Left forelimb (tissue), 1 donor: ENCODE measurements at places on chromosomes 6 and 20.
A peak's percentile ranks its signal among the peaks of the same experiment; 100 is the strongest.

DNA sequence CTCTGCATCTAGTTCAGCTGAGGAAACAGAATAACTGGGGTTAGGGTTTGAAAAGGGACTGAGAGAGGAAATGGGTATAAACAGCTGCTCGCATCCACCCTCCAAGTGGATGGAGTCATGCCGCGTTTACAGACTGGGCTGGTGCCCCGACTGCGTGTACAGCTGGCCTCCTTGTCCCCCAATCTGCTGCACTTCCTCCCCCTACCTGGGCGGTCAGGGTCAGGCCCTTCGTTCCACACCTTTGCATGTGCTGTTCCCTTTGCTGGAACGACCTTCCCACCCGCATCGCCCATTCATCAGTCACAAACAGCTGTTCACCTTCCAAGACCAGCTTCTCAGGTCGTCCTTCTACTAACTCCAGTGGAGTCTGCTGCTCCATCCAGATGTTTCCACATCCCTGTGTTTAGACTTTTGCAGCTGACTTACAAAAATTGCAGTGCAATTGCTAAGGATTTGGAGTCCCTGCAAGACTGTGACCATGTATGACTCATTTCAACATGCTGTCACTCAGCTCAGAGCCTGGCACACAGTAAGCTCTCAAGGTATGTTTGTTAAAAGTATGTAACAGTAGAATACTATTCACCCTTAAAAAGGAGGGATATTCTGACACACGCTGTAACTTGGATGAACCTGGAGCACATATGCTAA lies 129.3 kb downstream of the DTNBP1 start:
- DNase-seq, result no peak

- no peak for DNase-seq
These were observed 265.3 kb upstream of the BMP2 start for GRCh38 chr20:6502219-6502618.

DNA sequence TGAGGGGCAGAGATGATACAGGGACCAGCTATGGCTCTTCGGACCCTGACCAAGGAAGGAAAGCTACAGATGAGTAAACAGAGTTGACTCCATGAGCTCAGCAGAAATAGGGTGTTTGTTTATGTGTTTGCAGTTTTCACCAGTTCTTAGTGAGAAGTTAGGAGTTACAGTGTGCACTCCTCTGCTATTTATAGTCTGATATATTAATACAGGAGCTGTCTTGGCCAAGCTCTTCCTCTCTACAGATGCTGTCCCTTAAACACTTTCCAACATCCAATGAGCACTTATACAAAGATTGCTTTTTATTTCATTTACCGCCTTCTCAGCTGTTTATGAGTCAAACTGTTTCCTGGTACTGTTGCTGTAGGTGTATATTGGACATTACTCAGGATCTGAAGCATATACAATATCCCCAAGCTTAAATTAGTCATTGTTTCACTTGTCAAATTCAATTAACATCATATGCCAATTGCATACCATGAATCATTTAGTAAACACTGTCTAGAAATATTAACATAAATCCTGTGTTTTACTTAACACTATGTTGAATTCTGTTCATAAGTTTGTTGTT lies 618.0 kb downstream of the PRKN start:
- no peak for DNase-seq

DNA sequence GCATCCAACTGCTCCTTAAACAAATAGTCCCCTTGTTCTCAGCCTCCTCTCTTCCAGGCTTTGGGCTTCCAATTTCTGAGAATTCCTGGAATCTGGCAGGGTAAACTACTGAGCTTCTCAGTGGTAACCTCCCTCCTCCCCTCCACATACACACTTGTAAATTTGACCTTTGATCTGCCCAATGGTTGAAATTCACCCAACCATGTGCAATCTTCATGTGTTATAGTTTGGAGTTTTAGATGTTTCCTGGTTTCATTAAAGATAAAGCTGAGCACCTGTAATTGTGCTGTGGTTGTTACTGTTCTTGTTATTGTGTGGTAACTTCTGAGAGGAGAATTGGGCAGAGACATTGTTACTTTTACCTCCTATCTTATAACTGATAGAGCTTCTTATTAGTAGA lies 328.4 kb downstream of the TPBG start:
- DNase-seq, result no peak

DNA sequence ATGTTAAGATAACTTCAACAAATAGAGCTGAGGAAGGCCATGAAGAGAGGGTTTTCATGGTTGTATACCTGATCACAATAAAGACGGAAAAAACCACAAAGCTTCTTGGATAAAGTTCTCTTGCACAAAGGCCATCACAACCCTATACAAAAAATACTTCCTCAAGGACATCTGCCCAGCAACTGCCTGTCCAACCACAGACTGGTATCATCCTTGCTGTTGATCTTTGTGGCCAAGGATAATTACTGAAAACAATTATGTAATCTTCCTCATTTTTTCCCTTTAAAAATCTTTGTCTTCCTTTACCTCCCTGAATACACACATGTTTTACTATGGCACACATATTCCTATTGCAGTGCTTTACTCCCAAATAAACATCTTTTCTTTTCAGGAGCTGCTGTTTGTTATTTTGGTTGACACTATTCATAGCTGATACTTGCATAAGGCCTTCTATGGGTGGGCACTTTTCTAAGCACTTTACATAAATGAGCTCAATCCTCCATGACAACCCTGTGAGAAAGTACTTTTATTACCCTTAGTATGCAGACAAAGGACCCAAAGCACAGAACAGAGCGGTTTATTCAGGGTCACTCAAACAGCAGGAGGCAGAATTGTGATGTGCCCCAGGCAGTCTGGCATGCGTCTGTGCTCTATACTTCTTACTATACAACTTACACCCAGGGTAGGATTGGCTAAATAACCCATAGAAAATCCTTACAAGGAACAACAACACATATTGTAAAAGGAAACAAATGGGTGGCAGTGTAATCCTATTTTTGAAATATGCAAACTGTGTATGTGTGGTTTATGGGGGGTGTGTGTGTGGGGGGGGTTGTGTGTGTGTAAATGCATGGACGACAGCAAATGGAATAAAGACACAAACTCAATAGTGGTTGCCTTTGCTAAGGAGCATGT lies 35.1 kb downstream of the SNRNP48 start:
- DNase-seq, result no peak

DNA sequence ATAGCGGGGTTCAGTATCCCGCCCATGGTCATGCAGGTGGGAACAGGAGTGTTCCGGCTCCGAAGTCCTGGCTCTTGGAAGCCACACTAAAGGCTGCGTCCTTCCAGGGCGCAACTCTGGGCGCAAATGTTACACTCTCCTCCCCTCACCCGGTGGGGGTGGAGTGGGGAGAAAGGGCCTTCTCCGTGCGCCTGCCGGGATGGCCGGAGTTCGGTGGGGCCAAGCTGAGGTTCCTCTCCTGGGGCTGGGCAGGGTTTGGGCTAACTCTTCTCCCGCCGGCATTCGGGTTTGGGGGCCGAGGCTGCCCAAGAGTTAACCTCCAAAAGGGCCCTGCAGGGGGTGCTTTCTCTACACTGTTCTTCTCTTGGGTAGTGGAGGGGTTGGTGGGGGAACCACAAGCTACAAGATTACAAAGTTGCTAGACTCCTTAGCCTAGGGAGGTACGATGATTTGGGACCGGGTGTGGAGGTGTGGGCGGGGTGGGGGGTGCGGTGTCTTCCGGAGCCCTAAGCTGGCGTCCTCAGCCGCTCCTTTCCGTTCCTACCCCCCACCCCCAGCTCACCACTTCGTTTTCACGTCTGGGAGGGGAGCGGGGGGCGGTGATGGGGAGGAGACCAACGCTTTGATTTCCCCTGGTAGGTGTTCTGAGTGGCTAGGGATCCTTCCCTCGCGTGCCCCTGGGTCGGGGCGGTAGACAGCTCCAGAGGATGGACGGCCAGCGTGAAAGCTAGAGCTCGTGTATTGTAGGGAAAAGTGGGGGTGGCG lies 12.3 kb downstream of the NRN1 start:
- DNase-seq, result no peak

DNA sequence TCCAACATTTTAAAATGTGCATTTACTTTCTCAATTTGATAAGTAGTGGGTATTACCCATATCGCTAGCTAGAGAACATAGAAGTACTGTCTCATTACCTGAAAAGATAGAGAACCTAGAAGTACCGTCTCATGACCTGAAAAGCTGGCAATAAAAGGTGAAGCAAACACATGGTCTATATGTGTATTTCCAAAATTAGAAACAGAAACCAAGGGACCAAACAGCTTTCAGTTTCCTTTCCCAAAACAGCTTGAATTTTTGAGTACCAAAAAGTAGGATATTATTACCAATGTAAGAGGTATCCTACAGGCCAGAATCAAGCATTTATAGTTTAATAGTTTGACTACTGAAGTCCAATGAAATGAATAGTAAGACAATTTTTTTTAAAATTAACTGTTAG lies 77.2 kb downstream of the KIF13A start:
- no peak for DNase-seq

GRCh38 chr6:144953552-144954240 lies 668.6 kb downstream of the UTRN start:
- no peak for DNase-seq

DNA sequence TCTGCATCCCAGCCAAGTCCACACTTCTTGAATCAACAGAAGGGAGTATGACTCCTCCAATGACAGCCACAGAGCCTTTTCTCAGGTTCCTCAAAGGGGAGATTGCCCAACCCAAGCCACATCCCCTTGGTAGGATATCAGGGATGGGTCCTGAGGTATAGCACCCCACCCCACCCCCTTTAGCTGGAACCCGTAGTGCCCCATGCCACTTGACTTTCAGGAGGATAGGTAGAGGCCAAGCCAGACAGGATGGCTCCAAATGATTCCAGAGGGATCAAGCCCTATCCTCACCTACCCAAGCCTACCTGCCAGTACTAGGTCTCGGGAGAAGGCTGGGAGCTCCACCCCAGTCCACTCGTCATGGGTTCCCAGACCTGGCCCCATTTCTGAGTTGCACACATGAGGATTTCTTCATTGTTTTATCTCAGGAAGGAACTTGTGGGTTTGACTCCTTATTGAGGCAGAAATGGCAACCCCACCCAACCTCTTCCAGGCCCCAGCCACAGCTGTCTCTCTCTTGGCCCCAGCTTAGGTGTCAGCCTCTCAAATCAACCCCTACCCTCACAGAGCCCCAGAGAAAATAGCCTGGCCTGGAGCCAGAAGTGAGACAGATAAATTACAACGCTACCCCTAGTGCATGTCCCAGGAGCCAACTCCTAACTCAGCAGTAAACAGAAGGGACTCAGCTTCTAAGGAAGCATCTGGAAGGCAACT lies 3.6 kb downstream of the CCND3 start:
- no peak for DNase-seq

DNA sequence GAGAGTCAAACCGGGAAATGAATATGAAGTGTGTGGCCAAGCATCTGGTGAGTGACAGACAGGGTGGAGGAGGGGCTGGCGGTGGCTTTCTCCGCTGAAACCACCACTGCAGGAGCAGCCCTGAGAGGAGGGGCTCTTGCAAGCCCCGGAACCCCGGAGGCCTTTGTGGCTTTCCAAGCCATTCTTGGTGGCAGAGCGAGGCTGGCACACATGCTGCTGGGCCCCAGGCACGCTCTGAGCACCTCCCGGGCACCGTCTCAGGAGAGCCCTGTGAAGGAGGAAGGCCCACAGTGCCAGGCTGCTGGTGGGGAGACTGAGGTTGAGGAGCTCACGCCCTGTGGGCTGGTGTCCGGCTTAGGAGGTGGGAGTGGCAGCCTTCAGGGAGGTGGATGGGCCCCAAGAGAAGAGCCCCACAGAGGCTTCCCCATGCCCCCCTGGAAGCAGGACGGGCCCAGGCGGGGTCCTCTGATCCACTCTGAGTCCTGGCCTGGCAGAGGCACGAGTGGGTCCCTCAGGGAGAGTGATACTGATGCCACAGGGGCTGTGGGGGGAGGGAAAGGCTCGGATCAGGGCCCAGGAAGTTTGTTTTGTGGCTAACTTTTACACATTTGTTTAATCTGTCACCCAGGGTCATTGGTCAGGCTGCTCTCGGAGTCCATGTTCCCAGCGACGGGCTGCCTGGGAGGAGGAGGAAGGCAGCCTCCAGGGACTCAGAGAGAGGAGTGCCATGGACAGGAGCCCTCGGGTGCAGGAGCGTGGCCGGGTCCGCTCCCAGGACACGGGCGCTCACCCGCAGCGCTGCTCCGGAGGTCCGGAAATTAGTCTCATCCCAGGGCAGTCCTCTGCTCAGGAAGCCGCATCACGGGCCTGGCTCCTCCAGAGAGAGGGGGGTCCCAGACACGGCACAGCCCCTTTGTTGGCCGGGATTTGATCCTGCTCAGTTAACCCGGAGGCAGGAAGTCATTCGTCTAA lies 170.7 kb downstream of the ERMARD start:
- DNase-seq, result peak; percentile 64

DNA sequence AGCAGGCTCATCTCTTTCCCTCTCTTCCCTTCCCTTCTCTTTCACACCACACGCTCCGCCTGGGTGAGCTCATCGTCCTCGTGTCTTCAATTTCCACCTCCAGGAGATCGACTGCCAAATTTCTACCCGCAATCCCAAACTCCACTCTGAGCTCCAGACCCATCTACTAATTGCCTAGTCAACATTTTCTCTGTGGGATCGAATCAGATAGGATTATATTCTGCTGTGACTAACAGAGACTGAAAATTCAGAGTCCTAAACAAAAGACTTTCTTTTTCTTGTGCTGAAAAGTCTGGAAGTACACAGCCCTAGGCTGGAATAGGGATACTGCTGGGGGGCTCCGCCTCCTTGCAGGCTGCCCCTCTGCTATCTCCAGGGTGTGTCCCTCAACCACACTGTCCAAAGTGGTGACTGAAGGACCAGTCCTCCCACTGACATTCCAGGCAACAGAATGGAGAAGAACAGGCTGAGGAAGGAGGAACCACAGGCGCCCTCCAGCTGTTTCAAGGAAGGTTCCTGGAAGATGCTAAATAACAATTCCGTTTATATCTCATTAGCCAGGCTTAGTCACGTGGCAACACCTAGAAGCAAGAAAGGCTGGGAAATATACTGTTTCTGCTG lies 5.0 kb upstream of the HSPA12B start:
- peak; percentile 65 for DNase-seq

- DNase-seq, result no peak
These were observed 122.5 kb downstream of the RNGTT start for GRCh38 chr6:88840796-88841539.

DNA sequence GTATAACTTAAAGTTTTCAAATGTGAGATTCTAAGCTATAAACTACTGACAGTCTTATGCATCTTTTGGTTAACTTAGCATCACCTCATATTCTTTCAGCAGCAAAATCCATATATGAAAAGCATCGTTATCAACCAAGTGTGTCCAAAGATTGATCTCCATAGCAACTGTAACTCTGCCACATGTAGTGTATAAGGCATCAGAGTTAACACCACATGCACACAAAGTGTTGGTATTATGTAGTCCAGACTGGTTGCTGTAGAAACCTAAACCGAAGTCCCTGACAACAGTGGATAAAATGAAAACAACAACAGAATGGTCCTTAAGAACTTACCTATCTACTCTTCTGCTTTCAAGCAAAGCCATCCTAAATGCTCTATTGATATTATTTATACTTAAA lies 39.6 kb downstream of the PDSS2 start:
- DNase-seq, result no peak

- no peak for DNase-seq
These were observed 8.0 kb upstream of the TUBB2B start for GRCh38 chr6:3235486-3235885.

DNA sequence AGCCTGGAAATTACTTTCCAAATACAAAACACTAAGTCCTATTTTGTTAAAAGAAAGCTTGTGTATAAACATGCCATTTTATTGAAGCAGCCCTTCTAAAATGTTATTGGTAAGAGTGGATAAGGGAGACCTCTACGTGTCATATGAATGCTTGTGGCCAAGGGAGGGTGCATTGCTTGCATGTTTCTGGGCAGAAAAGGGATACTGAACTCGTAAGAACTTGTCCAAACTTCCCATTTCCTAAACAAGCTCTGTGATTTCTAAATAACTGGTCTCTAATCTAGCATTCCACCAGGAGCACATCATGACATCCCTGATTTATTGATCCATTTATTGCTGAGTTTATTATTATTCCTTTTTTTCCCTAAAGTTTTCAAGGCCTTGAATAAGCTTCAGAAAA lies 474.1 kb downstream of the CD109 start:
- DNase-seq, result no peak
